SW480 (cell line): ENCODE measurements at places on chromosomes 5 and 9.
A peak's percentile ranks its signal among the peaks of the same experiment; 100 is the strongest.

DNA sequence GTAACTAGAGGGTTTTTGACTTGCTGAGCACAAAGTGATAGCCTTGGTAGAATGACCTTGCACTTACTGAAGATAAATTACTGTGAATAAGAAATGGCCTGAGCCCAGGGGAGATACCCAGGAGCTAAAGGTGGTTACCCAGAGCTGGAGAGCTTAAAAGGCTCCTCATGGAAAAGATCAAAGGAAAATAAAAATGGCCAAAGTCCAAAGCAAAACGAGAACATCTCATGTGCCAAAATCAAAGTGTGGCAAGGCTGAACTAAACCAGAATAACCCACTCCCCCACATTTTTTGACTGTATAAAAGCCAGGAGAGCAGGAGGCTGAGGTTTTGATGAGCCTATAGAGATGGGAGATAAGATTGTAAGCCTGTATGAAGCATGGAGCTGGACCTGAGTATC is 14.4 kb downstream of the IDNK start:
- peak; percentile 25 for DNase-seq

DNA sequence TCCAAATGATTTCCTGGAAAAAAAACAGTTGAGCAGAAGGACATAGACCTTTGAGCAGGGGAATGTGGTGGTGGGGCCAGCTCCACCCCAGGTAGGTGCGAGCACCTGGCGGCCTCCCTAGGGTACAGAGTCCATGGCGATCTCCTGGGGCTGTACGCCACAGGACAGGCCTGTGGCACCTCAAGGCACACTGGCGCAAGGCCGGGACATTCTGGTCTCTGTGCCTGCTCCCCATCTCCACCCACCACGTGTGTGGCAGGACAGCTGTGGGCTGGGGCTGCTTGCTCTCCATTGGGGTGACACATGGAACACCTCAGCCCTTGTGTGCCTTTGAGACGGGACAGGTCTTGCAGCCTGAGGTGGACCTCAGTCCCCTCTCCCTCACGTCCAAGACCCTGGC is 25.2 kb downstream of the WNK2 start:
- DNase-seq: no peak

DNA sequence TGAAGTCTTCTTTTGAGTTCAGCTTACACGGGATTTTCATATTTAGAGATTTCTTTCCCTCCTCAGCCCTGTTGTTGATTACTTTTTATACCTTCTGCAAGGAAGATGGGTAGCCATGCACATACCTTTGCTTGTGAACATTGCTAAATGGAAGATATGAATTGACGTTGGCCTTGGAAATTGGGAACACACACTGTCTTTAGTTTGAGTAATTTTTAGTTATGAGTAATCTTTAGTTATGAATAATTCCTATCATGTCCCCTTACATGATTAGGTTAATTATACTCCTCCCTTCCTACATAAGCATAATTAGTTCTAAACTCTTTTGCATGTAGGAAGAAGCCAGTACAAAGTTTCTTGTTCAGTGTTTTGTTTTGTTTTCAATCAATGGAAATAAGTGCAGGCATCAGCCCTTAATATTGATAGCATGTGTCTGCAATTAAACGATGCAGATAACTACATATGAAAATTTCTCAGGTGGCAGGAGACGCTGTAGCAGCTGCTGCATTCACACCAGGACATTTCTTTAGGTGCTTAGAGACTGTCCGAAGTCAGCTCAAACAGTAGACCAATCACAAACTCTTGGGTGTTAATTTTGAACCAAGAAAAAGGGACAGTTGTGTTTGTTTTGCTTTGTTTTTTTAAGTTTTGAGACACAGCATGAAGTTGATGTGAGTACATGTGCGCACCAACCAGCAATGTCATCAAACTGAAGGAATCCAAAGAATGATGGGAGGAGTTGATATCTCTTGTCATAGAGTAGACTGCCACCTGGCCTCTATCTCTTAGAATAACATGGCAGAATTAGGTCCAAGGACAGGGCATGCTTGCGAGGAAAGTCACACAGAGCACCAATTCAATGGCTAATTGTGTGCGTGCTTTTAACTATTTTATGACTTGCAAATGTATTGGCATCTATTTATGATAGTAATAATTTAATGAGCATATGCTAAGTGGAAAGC is 51.4 kb downstream of the SMARCA2 start:
- peak; percentile 14 for DNase-seq

- peak; percentile 97 for DNase-seq
Observed at GRCh38 chr9:96420468-96421219, 2.5 kb upstream of the ZNF367 start.

- no peak for DNase-seq
Observed at GRCh38 chr9:121569266-121569648, 69.6 kb upstream of the GGTA1 start.

- DNase-seq: no peak
Observed at GRCh38 chr5:1337489-1338195, 7.3 kb downstream of the CLPTM1L start.

- DNase-seq: no peak
Observed at GRCh38 chr9:105154723-105155191, 89.7 kb upstream of the SLC44A1 start.

- no peak for DNase-seq
Observed at GRCh38 chr9:91516777-91517176, 93.1 kb upstream of the NFIL3 start.

- DNase-seq: no peak
Observed at GRCh38 chr5:113293975-113294310, 140.8 kb downstream of the TSSK1B start.

- no peak for DNase-seq
Observed at GRCh38 chr5:170312301-170312595, 14.7 kb upstream of the LCP2 start.
